ENCODE measurements at places on chromosomes 6 and 20.

GRCh38 chr6:5204376-5204775 lies 56.4 kb downstream of the LYRM4 start:
- no peak for DNase-seq

GRCh38 chr6:21352131-21352530 lies 241.4 kb upstream of the SOX4 start:
- no peak for DNase-seq

DNA sequence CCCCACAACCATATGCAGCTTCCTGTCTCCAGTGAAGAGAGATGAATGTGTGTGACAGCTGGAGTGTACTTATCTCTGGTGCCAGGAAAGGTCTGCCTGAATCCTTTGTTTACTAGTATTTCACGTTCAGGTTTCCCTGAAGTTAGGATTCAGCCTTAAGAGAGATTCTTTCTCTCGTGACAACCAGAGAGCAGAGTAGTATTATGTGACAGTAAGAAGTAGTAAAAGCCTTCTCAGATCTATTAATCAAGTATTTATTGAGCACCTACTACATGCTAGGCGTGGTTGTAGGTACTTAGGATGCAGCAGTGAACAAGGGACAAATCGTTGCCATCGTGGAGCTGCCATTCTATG lies 949 bp downstream of the KIFC1 start:
- no peak for DNase-seq

GRCh38 chr6:7052443-7053011 lies 55.2 kb upstream of the RREB1 start:
- DNase-seq: peak; percentile 34

DNA sequence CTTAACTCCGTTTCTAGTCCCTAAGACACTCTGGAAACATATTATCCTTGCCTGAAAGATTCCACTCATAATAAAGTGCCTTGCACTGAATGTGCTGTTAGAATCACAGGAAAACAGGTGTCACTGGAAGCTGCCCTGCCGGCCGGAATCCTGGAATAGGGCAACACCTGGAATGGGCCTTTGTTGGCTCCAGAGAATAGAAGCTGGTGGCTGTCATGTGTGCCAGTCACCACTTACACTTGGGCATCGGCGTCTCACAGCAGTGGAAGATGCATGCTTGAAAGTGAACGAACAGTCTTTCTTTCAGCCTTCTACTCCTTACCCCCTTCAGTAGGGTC lies 90.8 kb upstream of the AFDN start:
- no peak for DNase-seq

DNA sequence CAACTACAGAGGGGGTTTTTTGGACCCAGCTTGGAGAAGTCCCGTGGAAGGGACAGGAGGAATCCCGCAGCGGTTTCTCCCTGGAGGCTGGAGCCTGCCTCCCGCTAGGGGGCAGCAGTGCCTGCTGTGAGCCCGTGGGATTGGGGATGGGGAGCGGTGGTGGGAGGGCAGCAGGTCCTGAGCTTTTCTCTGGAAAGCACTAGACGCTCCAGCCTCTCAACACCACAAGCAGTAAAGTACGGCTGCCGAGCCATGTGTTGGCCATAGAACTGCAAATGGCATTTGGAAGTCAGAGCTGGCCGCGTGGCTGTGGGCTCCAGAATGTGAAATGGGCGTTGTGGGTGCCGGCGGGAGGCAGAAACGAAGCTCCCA lies 47.8 kb downstream of the GMPR start:
- DNase-seq: peak; percentile 79

DNA sequence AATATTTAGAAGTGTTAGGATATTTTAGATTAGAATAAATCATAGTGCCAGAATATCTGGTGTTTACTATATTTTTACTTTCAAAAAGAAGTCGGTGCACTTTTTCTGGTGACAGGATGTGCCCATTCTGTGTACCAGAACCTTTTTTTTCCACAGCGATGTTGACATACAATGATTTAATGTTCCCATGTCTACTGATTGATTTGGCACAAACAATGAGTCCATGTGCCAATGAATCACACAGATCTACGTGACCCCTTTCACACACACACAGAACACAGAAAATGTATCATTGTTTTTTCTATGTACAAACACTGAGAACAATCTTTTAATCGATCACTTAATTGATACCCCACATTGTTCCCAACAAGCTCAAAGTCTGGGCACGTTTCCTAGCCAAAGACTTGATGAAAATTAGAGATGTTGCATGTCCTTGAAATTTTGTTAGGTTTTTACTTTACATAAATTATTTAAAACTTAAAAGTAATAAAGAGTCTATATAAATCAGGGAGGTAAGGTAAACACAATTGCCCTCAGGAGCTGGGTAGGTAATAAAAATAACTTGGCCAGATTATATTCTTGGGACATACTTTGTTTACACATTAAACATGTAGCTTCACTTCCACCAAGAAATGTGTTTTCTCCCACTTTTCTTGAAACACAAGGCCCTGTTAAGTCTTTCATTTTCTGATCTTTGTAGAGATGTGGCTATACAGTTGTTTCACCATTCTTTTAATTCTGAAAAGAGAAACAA lies 36.4 kb upstream of the SOX4 start:
- no peak for DNase-seq

DNA sequence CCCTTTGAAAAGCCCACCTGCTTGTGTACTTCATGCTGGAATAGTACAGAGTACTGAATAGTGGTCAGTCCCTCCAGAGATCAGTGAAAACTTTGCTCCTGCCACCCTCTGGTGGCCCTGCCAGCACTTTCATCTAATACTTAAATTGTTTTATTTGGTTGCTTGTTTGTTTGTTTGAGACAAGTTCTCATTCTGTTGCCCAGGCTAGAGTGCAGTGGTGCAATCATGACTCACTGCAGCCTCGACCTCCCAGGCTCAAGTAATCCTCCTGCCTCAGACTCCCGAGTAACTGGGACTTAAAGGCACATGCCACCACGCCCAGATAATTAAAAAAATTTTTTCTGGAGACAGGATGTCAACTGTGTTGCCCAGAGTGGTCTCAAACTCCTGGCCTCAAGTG lies 9.1 kb downstream of the FAM83D start:
- DNase-seq: no peak

DNA sequence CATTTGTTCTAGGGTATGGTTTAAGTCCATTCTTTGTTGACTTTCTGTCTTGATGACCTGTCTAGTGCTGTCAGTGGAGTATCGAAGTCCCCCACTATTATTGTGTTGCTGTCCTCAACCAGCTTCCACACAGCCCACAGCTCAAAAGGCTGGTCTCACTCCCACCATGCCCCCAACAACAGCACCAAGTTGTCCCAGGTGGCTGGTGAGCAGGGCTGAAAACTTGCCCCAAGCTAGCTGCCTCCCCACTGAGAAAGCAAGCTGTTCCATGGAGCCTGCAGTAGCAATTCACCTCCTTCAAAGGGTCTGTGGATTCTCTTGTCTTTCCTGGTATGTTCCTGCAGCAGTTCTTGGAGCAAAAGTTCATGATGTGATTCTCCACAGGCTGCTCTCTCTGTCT lies 221.0 kb downstream of the SYNDIG1 start:
- DNase-seq: no peak

DNA sequence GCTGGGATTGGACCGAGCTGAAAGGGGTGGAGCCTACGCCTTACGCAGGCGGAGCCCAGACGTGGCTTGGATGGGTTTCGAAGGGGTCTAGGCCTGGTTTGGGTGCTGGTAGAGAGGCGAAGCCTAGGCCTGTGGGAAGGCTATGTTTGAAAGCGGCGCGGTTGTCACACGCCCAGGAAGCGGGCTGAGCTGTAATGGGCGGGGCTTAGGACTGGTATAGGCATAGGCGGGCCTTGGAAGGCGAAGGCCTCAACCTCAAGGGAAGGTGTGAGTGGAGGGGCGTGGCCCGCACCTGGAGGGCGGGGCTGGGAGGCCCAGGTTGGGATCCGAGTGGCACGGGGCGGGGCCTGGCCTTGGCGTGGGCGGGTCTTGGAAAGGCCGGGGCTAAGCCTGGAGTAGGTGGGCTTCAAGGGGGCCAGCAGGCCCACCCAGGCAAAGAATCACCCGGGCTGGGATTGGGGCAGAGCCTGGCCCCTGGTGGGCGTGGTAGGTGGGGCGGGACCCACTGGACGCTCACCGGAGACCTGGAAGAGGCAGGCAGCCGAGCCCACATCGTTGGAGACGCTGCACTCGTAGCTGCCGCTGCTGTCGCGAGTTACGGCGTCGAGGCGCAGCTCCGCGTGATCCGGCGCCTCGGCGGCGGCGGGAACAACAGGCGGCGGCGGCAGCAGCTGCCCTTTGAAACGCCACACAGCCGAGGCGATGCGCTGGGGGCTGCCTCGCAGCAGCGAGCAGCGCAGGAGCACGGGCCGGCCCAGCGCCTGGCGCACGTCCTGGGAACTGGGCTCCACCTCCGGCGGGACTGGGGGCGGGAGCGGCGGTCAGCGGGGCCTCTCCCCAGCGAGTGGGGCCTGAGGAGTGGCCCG lies 49.0 kb downstream of the MDGA1 start:
- no peak for DNase-seq

DNA sequence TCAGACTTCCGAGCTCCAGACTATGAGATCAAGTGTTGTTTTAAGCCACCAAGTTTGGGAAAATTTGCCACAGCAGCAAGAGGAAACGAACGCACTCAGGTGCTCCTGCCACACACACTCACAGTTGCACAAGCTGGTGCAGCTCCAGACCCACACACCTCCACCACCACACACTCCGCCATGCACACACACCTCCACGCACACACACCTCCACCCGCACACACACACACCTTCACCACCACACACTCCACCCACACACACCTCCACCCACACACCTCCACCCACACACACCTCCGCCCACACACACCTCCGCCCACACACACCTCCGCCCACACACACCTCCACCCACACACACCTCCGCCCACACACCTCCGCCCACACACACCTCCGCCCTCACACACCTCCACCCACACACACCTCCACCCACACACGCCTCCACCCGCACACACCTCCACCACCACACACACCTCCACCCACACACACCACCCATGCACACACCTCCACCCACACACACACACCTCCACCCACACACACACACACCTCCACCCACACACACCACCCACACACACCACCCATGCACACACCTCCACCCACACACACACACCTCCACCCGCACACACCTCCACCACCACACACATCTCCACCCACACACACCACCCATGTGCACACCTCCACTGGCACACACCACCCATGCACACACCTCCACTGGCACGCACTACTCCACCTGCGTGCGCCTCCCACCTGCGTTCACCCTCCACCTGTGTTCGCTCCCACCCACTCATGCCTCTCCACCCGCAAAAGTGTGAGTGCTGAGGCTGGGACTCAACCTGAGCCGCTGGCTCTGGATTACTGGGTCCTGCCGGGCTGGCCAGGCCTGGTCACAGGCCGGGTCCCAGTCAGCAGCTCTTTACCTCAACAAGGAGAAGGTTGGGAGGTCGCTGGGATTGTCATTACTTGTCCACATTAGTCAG lies 175.6 kb downstream of the BMP7 start:
- DNase-seq: no peak
